Endothelial cell (in vitro differentiated cells): ENCODE measurements at places on chromosomes 12 and 14. TPM values are rescaled to one million over a fixed set of nuclear protein-coding genes. Genes with fewer than 3 reads are reported as not detected.
A peak's percentile ranks its signal among the peaks of the same experiment; 100 is the strongest.

PRKCH gene
- total RNA-seq = 42.5 TPM

DNA sequence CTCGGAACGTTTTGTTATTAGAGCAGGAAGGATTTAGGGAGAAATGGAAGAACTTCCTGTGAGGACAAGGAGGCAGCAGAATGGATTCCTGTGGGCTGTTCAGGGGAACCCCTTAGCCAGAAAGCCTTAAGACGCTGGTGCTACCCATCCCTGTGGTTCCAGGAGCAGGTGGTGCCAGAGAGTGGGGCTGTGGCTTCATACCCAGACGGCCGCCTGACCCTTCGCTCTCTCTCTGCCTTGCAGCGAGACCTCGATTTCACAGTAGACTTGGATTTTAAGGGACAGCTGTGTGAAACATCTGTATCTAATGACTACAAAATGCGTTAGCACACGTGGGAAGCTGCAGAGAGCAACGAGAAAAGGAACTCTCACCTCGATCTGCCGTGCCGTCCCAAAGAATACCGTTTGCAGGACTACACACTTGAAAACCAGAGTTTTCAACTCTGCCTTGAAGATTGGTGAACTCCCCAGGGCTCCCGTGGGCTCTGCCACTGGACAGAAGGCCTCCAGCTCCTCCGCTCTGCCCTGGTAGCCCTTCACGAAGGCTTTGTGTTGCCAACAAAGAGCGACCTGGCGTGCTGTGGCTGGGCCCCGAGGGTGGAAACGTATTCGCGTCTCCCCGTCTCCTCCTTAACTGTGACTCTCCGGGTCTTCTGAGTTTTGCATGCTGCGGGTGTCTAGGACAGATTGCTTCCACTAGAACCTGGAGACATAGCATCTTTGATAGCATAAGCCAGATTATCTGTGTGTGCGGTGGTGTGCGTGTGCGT is 102.0 kb downstream of the PRMT8 start:
- no peaks in the 10 kb centered on the region for H3K27me3 ChIP-seq
- no peaks in the 10 kb centered on the region for H3K4me1 ChIP-seq
- no peak overlapping the region for H3K27ac ChIP-seq
- no peak overlapping the region for H3K4me3 ChIP-seq

DNA sequence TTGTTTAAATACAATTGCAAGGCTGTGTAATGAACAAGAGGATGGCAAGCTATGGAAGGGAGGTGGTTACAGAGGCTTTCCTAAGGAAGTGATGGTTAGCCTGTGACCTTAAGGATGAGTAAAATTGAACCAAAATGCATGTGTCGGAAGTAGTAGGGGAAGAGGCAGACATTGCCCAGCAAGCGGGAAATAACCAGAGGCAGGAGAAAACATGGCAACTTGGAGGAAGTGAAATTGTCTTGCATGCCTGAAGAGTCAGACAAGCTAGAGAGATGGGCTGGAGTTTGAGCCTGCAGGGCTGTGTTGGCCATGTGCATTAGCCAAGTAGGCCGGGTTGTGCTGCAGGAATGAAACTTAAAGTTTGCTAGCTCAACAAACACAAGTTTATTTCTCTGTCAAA is 96.2 kb downstream of the BTG1 start:
- H3K36me3 ChIP-seq = no peaks in the 10 kb centered on the region
- no peak overlapping the region for H3K27ac ChIP-seq
- DNase-seq = no peak
- H3K27me3 ChIP-seq = no peaks in the 10 kb centered on the region
- no peaks in the 10 kb centered on the region for H3K4me1 ChIP-seq

- H3K36me3 ChIP-seq = peaks cover 15% of the 10 kb centered on the region
- no peaks in the 10 kb centered on the region for H3K4me1 ChIP-seq
- no peak overlapping the region for H3K27ac ChIP-seq
Observed at GRCh38 chr12:46089414-46090162, 99.2 kb upstream of the SCAF11 start.

- no peaks in the 10 kb centered on the region for H3K27me3 ChIP-seq
- no peaks in the 10 kb centered on the region for H3K36me3 ChIP-seq
- H3K4me1 ChIP-seq = no peaks in the 10 kb centered on the region
- H3K27ac ChIP-seq = no peak overlapping the region
- H3K4me3 ChIP-seq = no peak overlapping the region
Observed at GRCh38 chr12:39300799-39301198, 142.1 kb downstream of the KIF21A start.

- H3K27me3 ChIP-seq = peaks cover 4% of the 10 kb centered on the region
- H3K27ac ChIP-seq = no peak overlapping the region
- peak overlapping the region; percentile 100 for H3K4me3 ChIP-seq
- H3K4me1 ChIP-seq = peaks cover 13% of the 10 kb centered on the region
- H3K36me3 ChIP-seq = no peaks in the 10 kb centered on the region
Observed at GRCh38 chr12:82359115-82359478, 768 bp downstream of the METTL25 start.

SYNDIG1L gene
- 1.1 TPM for total RNA-seq

SRSF5 gene
- 241 TPM for total RNA-seq

DNA sequence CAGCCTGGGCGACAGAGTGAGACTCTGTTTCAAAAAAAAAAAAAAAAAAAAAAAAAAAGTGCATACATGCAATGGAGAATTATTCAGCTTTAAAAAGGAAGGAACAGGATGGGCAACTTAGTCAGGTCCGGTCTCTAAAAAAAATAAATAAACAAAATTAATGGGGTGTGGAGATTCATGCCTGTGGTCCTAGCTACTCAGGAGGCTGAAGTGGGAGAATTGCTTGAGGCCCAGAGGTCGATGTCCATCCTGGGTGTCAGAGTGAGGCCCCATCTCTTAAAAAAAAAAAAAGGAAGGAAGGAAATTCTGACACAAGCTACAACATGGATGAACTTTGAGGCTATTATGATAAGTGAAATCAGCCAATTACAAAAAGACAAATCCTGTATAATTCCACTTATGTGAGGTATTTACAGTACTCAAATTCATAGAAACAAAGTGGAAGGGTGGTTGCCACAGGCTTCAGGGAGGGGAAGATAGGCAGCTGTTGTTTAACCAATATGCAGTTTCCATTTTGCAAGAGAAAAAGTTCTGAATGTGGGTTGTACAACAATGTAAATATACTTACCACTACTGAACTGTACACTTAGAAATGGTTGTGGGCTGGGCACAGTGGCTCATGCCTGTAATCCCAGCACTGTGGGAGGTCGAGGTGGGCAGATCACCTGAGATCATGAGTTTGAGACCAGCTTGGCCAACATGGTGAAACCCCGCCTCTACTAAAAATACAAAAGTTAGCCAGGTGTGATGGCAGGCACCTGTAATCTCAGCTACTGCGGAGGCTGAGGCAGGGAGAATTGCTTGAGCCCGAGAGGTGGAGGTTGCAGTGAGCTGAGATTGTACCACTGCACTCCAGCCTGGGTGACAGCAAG is 12.3 kb upstream of the APOF start:
- no peak overlapping the region for H3K4me3 ChIP-seq
- no peaks in the 10 kb centered on the region for H3K27me3 ChIP-seq
- H3K36me3 ChIP-seq = no peaks in the 10 kb centered on the region
- H3K27ac ChIP-seq = no peak overlapping the region
- peaks cover 9% of the 10 kb centered on the region for H3K4me1 ChIP-seq

TOMM20L gene
- not detected for total RNA-seq

DNA sequence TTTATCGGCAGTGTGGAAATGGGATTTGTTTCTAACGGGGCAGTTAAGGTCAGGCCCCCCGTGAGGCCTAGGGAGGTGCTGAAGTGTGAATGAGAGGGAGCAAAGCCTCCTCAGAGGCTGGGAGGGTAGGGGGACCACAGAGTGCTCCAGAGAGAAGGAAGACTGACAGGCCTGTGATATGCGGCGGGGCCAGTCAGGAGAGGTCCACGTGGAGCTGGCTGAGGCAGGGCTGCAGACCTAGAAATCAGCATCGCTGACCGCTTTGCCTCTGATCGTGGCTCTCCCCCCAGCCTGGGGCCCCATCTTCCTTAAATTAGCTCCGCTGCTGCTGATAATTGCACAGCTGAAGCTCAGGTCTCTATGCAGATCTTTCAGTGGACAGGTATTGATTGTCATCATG is 240.8 kb upstream of the PWP1 start:
- H3K36me3 ChIP-seq = no peaks in the 10 kb centered on the region
- H3K27me3 ChIP-seq = no peaks in the 10 kb centered on the region
- no peaks in the 10 kb centered on the region for H3K4me1 ChIP-seq
- no peak overlapping the region for H3K4me3 ChIP-seq
- H3K27ac ChIP-seq = peak overlapping the region; percentile 17

LALBA gene
- total RNA-seq = not detected

GRCh38 chr12:109625131-109625559 is 51.6 kb downstream of the MVK start:
- H3K27ac ChIP-seq = no peak overlapping the region
- peaks cover 2% of the 10 kb centered on the region for H3K27me3 ChIP-seq
- H3K36me3 ChIP-seq = no peaks in the 10 kb centered on the region
- no peak overlapping the region for H3K4me3 ChIP-seq
- DNase-seq = no peak
- H3K4me1 ChIP-seq = no peaks in the 10 kb centered on the region

REM2 gene
- 0.36 TPM for total RNA-seq

GRCh38 chr14:95040708-95041476 is 116.4 kb downstream of the DICER1 start:
- DNase-seq = no peak
- H3K4me3 ChIP-seq = no peak overlapping the region
- H3K27me3 ChIP-seq = peaks cover 4% of the 10 kb centered on the region
- H3K27ac ChIP-seq = no peak overlapping the region

LRRK2 gene
- total RNA-seq = 0.26 TPM

- H3K27ac ChIP-seq = no peak overlapping the region
- H3K36me3 ChIP-seq = peaks cover 9% of the 10 kb centered on the region
- peaks cover 6% of the 10 kb centered on the region for H3K27me3 ChIP-seq
- DNase-seq = no peak
Observed at GRCh38 chr14:81523616-81524015, 10.0 kb downstream of the SEL1L start.

JAG2 gene
- 280 TPM for total RNA-seq

BICDL1 gene
- 2.8 TPM for total RNA-seq

DNA sequence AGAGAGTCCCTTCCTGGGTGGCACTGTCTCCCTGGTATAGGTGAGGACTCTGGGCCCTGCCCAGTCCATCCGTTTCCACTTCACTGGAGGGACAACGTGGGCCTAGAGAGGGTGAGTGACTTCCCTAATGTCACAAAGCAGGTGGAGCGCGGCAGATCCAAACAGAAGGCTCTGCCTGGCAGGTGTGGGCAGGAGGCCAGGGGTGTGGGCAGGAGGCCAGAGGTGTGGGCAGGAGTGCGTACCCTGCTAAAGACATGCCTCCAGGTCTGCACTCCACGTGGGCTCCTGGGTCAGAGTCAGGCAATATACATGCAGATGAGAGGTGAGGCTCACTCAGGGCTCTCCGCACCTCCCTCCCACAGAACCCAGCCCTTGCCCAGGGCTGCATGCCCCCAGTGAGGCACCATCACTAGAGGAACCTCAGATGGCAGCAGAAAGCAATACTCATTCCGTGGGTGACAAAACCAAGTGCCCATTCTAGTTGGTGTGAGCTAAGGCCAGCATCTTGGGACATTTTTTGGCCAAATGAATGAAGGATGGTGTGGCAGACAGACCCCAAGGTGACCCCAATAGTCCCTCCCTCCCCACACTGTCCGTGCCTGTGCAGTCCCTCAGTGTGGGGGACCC is 271.6 kb upstream of the RTL1 start:
- H3K4me1 ChIP-seq = no peaks in the 10 kb centered on the region
- peaks cover 9% of the 10 kb centered on the region for H3K36me3 ChIP-seq
- H3K27me3 ChIP-seq = peaks cover 8% of the 10 kb centered on the region
- no peak overlapping the region for H3K27ac ChIP-seq
- no peak for DNase-seq
- H3K4me3 ChIP-seq = no peak overlapping the region

- H3K36me3 ChIP-seq = peaks cover 55% of the 10 kb centered on the region
- H3K4me1 ChIP-seq = no peaks in the 10 kb centered on the region
- peaks cover 7% of the 10 kb centered on the region for H3K27me3 ChIP-seq
Observed at GRCh38 chr12:122139266-122139665, 34.8 kb downstream of the IL31 start.

DNA sequence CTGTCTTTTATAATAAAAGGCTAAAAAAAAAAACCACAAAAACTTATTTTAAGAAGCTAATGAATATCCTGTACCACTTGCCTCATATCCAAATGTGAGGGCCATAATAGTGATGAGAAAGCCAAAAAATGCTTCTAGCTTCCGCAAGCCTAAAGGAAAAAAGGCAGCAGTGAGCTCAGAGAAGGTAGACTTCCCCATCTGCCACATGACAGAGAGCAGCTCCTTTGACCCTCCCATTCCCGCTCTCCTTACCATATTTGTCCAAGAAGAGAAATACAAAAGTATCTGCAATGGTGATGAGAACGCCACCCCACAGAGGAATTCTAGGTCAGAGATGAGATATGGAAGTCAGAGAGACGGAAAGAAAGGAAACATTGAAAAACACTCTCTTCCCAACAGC is 27.1 kb downstream of the SLC11A2 start:
- H3K27ac ChIP-seq = no peak overlapping the region
- H3K4me3 ChIP-seq = no peak overlapping the region
- DNase-seq = no peak
- H3K27me3 ChIP-seq = peaks cover 4% of the 10 kb centered on the region

GRCh38 chr12:56787498-56787897 is 24.4 kb downstream of the HSD17B6 start:
- DNase-seq = no peak
- no peak overlapping the region for H3K4me3 ChIP-seq
- H3K4me1 ChIP-seq = no peaks in the 10 kb centered on the region
- peaks cover 5% of the 10 kb centered on the region for H3K27me3 ChIP-seq

DNA sequence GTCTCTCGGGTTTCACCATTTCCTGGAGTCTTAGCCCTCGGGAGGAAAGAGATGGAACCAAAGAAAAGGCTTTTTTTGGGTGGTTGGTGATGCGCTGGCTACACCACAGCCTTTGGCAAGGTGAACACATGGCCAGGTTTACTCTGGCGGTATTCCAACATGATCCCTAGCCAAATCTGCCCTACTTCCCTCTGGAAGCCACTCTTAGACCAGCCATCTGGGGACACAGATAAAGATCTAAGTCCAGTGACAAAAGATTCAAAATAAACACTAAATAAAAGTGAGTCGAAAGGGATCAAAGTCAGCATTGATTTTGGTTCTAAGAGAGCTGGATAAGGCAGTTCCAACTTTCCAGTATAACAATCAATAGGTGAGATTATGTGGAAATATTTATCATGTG is 694.5 kb downstream of the VRK1 start:
- H3K27me3 ChIP-seq = peaks cover 2% of the 10 kb centered on the region
- H3K27ac ChIP-seq = no peak overlapping the region
- no peak for DNase-seq
- no peak overlapping the region for H3K4me3 ChIP-seq

OTUB2 gene
- total RNA-seq = 2.3 TPM

GCN1 gene
- 54.0 TPM for total RNA-seq

DNA sequence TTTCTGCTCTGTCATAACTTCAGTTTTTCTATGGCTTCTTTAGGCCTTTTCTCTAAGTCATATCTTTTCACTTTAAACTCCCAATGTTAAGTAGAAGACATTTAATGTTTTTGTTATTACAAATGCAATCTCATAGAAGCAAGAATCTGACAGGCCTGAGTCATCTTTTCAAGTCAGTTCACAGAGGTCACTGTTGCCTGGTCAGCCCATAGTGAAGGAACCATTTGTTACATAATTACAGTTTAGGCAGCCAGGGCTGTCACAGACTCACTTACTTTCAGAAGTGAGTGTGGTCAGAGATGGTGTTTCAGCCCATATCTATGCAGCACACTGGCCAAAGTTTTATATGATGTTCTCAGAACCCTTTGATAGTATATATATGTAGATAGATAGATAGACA is 46.5 kb downstream of the CCER1 start:
- H3K4me1 ChIP-seq = no peaks in the 10 kb centered on the region
- no peak for DNase-seq
- no peaks in the 10 kb centered on the region for H3K27me3 ChIP-seq
- no peak overlapping the region for H3K4me3 ChIP-seq
- H3K36me3 ChIP-seq = no peaks in the 10 kb centered on the region

GRCh38 chr12:93299262-93299846 is 78.4 kb upstream of the NUDT4 start:
- no peak overlapping the region for H3K27ac ChIP-seq
- H3K27me3 ChIP-seq = peaks cover 3% of the 10 kb centered on the region
- H3K4me3 ChIP-seq = no peak overlapping the region
- peaks cover 4% of the 10 kb centered on the region for H3K4me1 ChIP-seq
